ENCODE measurements at places on chromosomes 3 and 15. TPM values are rescaled to one million over a fixed set of nuclear protein-coding genes. Genes with fewer than 3 reads are reported as not detected.

DNA sequence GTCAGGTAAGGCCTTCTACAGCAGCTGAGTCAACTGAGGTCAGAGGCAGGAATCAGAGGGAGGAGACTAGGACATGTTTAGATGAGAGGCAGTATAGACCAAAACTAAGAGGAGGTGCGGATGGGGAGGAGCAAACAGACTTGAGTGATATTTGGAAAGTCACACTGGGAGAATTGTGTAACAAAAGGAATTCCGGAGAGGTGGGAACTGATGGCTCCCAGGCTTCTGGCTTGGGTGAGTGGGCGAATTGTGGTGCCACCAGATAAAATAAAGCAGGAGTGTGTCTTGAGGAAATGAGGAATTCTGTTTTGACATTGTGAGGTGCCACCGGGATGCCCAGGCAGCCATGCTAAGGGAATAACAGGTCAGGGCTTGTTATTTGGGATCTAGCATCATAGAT is 3.3 kb upstream of the TM6SF1 start:
- no peak for DNase-seq

DNA sequence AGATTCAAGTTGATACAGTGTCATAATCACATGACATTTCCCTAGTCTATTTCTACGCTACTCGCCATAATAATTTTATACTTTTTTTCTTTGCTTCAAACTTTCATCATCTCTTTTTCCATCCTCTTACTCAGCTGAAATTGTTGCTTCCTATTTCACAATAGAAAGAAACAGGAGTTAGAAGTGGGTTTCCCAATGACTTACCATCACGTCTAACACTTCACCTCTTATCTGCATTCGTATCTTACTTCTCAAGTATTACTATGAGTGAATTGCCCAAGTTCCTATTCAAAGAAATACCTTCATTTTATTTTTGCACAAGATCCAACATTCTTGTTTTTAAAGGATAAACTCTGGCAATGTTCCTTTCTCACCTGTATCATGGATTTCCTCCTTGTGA is 1539.9 kb downstream of the SI start:
- no peak for DNase-seq

DNA sequence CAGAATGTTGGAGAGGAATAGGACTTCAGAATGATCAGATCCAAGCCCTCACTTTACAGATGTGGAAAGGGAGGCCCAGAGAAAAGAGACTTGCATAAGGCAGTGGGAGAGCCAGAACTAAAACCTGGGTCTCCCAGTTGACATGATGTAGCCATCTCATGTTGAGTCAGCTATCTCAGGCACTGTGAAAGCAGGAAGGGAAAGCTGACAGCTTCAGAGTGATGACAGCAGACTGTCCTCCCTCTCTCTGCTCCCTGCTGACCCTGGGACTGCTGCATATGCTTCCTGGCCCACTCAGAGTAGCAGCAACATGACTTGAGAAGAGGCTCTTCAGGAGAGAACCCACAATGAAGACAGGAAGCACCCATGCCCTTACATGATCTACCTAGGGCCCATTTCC is 14.7 kb downstream of the FHIT start:
- DNase-seq: no peak

DNA sequence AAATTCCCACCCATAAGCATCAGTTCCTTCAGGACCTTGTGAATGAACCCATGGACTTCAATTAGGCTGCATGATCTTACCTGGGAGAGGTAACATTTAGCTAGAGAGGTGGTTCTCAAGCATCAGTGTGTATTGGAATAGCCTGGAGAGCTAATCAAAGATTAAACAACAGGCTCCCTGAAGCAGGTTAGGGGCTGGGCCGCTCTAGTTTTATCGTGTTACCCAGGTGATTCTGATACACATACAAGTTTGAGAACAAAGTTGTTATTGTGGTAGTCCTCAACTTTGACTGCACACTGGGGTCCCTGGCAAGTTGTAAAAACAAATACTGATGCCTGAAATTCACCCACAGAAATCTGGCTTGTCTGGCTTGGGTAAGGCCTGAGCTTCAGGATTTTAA is 31.2 kb downstream of the MYH15 start:
- no peak for DNase-seq

GRCh38 chr3:182760576-182761164 is 32.6 kb upstream of the ATP11B start:
- no peak for DNase-seq

- peak; percentile 53 for DNase-seq
Observed at GRCh38 chr15:101115786-101116680, 135.8 kb downstream of the CHSY1 start.

DNA sequence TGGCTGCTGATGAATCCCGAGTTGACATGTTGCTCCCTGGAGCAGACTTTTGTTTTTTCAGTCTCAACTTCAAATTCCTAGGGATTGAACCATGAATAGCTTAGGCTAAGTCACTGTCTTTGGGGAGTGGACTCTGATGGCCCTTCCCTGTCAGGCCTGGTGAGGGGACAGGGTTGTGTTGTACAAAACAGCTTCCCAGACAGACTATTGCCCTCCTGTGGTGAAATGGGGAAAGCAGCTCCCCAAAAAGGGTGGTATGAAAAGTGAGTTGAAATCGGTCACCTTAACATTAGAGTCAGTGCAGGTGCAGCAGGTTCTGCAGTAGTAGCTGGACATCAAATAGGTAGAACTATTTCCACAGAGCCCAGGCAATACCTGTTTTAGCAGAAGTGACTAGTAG is 775.6 kb downstream of the ROBO2 start:
- no peak for DNase-seq

GRCh38 chr3:112740835-112741234 is 99.9 kb upstream of the CCDC80 start:
- DNase-seq: no peak

- DNase-seq: no peak
Observed at GRCh38 chr15:100766243-100767000, 113.2 kb upstream of the ALDH1A3 start.

DNA sequence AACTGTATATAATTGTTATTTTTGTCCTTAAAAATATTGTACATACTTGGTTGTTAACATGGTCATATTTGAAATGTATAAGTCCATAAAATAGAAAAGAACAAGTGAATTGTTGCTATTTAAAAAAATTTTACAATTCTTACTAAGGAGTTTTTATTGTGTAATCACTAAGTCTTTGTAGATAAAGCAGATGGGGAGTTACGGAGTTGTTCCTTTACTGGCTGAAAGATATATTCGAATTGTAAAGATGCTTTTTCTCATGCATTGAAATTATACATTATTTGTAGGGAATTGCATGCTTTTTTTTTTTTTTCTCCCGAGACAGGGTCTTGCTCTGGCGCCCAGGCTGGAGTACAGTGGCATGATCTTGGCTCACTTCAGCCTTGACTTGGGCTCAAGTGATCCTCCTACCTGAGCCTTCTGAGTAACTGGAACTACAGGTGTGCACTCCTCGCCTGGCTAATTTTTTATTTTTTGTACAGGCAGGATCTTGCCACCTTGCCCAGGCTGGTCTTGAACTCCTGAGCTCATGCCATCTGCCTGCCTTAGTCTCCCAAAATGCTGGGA is 10.7 kb downstream of the NFKBIZ start:
- DNase-seq: no peak

DNA sequence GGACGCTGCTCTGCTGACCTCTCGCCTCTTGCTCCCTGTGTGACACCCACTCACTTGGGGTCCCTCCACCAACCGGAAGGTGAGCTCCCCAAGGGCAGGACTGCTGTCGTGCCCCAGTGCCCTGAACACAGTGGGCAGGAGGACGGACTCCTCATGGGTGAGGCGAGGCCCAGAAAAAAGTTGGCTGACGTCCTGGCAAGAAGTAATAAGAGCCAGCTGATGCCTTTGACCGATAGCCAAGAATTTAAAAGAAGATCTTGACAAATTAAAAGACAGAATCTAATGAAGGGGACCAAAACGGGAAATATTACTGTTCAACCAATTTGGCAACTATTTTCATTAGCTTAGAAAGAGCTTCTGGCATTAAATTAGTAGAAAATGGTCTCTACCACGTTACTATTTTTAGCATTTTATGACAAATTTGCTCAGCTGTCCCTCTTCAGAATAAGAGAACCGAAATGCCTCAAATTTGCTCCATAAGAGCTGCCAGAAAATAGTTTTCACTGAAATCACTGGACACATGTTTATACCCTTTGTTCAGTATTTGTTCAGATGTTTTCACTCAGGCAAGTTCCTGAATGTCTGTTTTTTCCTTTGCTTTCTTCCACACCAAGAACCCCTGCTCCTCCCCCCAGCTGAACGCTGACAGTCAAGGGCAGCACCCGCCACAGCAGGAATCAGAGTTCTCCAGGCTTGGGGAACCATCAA is 60.5 kb downstream of the XXYLT1 start:
- DNase-seq: peak; percentile 46

GRCh38 chr3:197496746-197497125 is 59.0 kb downstream of the BDH1 start:
- DNase-seq: peak; percentile 47

GRCh38 chr15:78210349-78210717 is 24.0 kb downstream of the ACSBG1 start:
- no peak for DNase-seq

DNA sequence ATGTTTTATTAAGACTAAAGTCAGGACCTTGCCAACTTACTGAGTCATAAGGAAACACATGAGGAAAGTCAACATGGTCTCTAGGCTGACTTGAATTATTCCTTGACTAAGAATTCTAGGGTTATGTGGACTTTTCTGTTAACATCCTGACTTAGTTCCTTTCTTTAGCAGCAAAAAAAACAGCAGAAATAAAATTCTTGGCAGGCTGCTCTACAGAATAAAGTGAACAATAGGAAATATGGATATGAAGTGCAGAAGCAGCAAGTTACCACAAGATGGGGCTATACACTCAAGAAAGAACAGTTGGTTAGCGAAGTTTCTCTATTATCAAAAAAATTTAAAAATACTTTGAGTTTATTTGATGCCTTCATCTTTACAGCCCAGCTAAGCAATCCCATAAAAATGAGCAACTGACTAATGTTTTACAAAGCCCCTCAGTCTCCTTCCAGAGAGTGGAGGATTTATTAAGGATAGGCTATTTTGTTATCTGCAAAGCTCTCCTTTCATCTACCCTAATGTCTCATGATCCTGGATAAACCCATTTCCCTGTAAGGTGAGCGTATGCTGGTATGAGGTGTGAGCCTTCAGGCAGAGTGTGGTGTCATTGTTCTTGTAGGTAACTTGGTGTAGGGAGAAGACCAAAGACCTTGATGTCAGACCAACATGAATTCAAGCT is 23.1 kb upstream of the MCCC1 start:
- no peak for DNase-seq

DNA sequence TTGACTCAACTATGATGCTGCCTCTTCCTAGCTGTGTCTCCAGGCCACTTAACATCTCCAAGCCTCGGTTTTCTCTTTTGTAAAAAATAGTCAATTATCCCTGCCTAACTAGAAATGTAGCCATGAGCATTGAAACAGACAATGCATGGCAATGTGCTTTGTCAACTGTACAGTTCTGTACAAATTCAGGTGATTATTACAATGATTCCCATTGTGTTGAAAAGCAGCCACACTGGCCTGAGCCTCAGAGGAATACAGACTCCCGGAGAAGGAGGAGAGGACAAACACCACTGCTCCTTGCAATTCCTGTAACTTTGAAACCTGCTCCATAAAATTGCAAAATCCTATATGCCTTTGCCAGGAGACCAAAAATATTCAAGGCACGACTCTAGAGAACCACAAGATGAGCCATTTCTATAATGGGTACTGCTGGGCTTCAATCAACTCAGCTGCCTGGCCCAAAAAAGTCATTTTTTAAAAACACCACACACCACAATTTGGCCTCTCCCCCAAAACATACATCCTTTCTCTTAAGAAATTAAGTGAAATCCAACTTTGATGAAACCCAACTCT is 28.6 kb downstream of the DAPK2 start:
- no peak for DNase-seq

- peak; percentile 53 for DNase-seq
Observed at GRCh38 chr3:170081079-170081741, 43.4 kb downstream of the GPR160 start.

GRCh38 chr3:42031808-42032480 is 59.2 kb upstream of the TRAK1 start:
- DNase-seq: no peak

- DNase-seq: no peak
Observed at GRCh38 chr3:52893723-52894122, 3.6 kb downstream of the STIMATE start.

GRCh38 chr3:122520861-122521260 is 6.1 kb upstream of the KPNA1 start:
- no peak for DNase-seq

DNA sequence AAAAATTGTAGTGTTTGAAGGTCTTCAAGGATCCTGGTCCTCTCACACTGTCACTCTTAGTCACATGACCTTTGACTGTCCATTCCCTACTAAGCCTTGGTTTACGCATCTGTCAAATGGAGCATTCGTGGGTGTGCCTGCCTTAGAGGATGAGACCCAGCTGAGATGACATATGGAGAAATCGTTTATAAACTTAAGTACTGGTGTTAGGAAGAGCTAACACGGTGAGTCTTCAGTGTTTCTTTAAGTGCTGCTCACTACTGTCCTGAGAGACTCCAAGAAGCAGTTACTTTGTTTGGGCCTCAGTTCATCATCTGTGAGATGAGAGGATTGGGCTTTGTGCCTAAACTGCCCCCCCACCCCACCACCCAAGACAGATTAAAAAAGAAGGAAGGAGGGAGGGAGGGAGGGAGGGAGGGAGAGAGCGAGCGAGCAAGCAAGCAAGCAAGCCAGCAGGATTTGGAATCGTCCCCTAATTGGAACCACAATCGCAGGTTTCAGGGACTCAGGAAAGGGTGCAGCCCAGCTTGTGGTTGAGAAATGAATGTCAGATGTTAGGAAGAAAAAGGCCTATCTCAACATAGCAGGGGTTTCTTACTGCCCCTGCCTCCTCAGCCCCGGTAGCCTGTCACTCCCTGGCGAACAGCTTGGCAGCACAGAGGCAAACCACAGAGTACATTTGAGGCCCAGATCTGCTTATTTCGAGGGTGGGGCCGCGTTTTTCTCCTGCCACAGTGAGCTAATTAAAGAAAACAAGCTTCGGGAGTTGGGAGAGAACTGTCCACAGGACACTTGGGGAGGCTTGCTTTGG is 32.7 kb downstream of the SMAD3 start:
- peak; percentile 89 for DNase-seq

- DNase-seq: peak; percentile 29
Observed at GRCh38 chr3:186466391-186466974, 77.7 kb downstream of the CRYGS start.

- DNase-seq: no peak
Observed at GRCh38 chr15:51253366-51253765, 85.0 kb downstream of the CYP19A1 start.

The PPP1R14D gene
- not detected for total RNA-seq

The DCLK3 gene
- not detected for total RNA-seq

The NAALADL2 gene
- 1.8 TPM for total RNA-seq

The CCNB2 gene
- 94.5 TPM for total RNA-seq

The XCR1 gene
- not detected for total RNA-seq

The SEMA6D gene
- 14.1 TPM for total RNA-seq

The GOLGA6L7 gene
- not detected for total RNA-seq

The WWTR1 gene
- total RNA-seq: 93.0 TPM

The TMEM44 gene
- 40.9 TPM for total RNA-seq
